Astrocyte of the hippocampus (primary cell): ENCODE measurements at places on chromosomes 1 and 21.

GRCh38 chr1:220325306-220325995 lies 53.2 kb upstream of the RAB3GAP2 start:
- DNase-seq: no peak

- no peak for DNase-seq
Measured at GRCh38 chr1:220966881-220967611, 87.8 kb downstream of the HLX start.

- DNase-seq: no peak
Measured at GRCh38 chr1:7596126-7596965, 174.8 kb upstream of the VAMP3 start.

- no peak for DNase-seq
Measured at GRCh38 chr21:23585419-23585818, 2021.9 kb downstream of the MRPL39 start.

DNA sequence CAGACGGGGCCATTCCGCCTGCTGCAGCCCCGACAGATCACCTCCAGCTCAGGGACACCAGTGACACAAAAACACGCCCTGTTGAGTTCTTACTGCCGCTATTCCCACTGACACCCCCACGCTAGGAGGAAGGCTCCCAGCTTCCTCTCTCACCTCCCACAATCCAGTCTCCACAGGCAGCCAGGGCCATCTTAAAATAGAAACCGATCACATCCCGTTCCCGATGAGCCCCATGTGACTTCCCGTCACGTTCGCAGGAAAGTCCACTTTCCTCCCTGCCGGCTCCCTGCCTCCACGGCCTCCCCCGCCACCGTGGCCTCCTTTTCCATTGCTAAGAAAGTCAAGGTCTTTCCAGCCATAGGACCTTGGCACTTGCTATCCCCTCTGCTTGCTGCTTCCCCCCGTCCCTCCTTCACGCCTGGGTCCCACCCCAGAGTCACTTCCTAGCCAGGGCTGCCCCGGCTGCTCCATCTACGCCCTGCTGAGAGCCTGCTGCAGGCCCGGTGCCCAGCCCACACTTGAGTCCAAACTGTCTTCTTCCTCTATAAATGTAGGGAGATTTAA lies 24.0 kb upstream of the DDOST start:
- no peak for DNase-seq

DNA sequence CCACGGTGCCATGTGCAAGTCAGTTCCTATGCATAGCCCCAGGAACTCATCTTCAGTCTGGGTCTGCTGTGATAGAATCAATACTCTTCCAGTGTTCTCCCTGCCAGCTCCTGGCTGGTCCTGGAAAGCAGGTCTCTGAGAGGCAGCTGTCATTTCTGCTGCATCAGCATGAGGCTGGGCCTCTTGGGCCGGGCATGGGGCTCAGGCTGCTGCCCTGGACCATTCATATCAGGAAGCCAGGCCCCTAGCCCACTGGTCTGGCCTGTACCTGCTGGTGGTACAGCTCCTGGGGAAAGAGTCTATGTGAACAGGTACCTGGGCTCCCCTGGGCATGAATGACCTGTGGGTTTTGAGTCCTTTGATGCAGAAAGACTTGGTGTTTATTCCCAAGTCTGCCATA lies 173.6 kb upstream of the CSF3R start:
- DNase-seq: no peak

DNA sequence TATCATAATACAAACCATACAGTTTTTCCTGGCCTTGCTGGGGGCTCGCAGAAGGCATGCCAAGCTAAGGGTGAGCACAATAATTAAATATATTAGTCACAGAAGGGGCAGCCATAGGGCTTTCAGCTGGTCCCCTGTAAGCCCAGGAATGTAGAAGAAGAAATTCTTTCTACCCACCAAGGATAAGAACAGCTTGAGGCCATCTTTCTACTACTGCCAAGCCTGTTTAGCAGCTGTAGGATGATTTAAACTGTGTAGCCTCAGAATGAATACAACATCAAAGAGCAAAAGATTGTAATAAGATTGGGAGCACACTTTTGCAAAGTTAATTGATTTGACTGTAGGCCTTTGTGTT lies 171.5 kb downstream of the LRRC7 start:
- peak; percentile 74 for DNase-seq

GRCh38 chr1:1917304-1917976 lies 1.6 kb downstream of the TMEM52 start:
- DNase-seq: no peak

- DNase-seq: no peak
Measured at GRCh38 chr1:201475915-201476669, 7.1 kb upstream of the PHLDA3 start.

- peak; percentile 48 for DNase-seq
Measured at GRCh38 chr1:203677771-203678170, 51.1 kb downstream of the ATP2B4 start.

DNA sequence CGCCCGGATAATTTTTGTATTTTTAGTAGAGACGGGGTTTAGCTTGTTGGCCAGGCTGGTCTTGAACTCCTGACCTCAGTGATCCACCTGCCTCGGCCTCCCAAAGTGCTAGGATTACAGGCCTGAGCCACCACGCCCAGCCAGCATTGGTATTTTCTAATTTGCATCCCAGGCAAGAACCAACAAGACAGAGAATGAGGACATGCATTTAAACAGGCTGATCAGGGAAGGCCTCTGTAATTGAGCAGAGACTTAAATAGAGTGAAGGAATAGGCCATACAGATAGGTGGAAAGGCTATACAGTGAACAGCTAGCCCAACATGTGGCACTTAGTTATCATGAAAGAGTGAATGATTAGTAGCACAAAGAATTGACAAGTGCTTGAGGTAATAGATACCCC lies 230.4 kb downstream of the SLC35F3 start:
- DNase-seq: no peak

DNA sequence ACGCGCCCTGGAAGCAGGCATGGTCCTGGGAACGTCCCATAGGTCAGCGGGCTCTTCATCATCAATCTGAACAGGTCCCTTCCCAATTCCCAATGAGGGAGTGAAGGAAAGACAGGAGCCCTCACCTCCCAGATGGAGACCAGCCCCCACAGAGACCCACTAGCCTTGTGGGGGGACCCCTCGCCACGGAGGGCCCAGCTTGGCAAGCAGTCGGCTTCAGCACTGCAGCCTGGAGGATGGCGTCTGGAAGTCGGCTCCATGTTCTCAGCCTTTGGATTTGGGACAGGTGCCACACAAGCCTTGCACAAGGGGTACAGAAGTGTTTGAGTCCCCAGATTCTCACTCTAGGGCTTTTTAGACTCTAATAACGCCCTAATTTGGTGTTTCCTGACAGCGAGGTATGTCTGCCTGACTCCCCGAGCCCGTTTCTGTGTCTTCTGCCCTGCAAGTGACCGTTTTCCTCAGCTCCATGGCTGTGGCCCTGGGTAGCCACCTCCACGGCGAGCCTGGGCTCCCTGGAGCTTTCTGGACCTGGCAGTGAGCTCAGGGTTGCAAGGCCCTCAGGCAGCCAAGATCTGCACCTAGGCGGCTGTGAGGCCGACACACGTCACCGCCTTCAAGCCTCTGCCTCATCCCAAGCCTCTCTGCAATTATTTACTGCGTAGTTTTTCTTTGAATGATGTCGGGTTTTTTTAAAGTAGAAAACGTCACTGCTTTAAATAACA lies 25.0 kb upstream of the SUMO3 start:
- no peak for DNase-seq

DNA sequence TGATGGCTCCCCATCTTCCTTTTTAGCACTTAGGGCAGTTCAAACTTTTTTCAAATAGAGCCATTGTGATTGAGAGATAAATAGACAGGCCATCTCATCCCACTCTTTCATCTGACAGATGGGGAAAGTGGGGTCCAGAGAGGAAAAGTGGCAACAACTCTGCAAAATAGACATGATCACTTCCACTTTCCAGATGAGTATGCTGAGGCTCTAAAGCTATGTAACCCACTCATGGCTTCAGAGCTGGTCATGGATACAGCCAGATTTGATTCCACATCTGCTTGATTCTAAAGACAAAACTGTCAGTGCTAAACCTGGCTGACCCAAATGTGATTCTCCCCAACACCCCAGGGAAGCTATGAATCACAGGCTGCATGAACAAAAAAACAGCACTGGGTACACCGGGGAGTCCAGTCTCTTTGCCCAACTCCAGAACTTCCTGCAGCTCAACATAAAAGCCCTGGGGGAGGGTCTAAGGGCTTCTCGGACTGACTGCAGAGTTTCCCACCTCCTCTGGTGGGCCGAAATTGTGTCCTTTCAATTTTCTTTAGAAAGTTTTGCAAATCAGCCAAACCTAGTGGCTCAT lies 59.3 kb downstream of the PLPP3 start:
- no peak for DNase-seq

DNA sequence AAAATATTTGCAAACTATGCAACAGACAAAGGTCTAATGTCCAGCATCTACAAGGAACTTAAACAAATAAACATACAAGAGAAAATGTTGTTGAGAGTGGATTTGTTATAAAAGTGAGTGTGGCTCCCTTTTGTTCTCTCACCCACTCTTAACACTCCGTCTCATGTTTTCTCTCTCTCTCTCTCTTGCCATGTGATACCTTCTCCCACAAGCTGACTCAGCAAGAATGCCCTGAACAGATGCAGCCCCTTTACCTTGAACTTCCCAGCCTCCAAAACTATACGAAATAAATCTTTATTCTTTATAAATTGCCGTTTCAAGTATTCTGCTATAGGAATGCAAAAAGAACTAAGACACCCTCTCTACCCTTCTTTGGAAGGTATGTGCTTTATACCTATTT lies 234.1 kb downstream of the ADGRL2 start:
- no peak for DNase-seq

DNA sequence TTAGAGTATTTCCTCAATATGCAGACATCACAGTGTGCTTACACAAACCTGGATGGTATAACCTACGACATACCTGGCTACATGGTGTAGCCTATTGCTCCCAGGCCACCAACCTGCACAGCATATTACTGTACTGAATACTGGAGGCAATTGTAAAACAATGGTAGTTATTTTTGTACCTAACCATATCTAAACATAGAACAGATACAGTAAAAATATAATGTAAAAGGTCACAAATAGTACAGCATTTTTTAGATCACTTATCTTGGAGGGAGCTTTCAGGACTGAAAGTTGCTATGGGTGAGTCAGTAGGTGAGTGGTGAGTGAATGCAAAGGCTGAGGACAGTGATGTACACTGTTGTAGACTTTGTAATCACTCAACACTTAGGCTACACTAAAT lies 492.3 kb downstream of the MRPL39 start:
- DNase-seq: no peak

DNA sequence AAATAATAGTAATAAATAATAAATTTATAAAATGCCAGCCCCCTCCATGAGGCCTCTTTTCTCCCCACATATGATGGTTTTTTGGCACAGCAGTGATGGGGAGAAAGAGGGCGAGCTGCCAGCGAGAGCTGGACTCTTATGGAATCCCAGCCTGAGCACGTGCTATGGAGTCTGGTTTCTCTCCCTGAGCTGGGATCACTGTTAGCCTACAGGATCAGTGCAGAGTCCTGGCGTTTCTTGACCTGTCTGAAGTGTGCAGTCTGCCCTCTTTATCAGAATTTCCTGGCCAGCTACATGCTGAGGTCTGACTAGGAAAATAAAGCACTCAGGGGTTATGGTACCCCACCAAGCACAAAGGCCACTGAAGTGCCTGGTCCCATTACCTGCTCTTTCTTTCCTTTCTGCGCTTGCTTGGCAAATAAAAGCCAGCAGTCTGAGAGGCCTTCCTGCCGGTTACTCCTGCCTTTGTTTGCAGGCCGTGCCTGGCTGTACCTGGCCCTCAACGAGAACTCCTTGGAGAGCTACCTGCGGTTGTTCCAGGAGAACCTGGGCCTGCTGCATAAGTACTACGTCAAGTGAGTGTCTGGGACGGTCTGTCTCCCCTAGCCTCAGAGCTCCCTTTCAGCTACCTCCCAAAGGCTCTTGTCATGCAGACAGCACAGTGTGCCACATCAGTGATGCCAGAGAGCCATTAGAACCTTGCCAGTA lies 18.5 kb upstream of the SLC25A34 start:
- no peak for DNase-seq

- DNase-seq: peak; percentile 98
Measured at GRCh38 chr1:202235856-202236837, 42.5 kb downstream of the LGR6 start.

DNA sequence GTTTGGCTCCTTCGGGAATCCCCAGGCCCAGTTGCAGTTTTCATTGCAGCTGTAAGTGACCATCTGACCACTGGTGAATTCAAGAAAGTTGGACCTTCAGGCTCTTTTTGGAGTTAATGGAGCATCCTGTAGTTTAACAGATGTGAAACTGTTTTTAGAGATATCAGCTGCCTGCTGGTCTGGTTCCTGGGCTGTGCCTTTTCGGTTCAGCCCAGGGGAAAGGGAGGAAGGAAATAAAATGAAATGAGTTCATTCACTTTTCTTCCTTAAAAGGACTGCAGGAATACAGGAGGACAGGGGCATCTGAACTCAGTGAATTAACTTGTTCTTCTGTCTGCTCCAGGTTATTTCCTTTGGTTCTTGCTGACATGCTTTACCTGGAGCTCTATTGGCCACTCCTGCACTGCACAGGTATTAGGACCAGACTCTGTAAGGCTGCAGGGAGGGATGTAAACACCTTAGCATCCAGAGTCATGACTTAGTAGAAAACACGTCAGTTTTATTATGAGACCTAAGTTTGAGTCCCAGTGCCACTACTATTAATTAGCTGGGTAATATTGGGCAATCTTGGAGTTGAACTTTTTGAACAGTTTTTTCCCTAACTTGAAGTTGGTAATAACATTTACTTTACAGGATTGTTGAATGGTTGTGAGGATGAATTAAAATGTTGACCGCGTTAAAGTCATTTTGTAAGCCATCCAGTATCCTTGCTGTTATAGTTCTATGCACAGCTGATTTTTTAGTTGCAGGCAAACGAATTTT lies 83.6 kb downstream of the LRRC8D start:
- no peak for DNase-seq

DNA sequence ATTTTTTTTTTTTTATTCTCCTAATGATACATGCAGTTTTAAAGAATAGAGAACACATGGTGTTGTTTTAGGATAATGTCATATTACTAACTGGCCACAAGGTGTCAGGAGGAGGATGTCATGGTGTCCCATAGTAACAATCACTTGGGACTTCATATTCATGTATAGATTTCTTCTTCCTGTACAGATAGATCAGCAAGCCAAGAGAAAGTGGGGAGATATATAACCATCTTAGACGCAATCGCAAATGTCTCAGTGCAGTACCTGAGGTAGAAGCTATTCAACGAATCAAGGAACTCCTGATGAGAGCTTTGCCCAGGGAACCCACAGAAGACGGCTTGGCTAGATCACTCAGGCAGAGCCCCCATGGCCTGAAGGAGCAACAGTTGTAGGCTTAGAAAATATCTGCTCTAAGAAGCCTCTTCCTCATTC lies 12.3 kb downstream of the OR2T11 start:
- peak; percentile 4 for DNase-seq
